Left lobe of liver (tissue), 2 donors: ENCODE measurements at places on chromosomes 3 and 15. TPM values are rescaled to one million over a fixed set of nuclear protein-coding genes. Genes with fewer than 3 reads are reported as not detected.

The TMEM266 gene
- total RNA-seq: not detected

The VEPH1 gene
- 0.58 TPM for total RNA-seq

The BCHE gene
- total RNA-seq: 38.3 TPM

The UTS2B gene
- total RNA-seq: 0.15 TPM

The SI gene
- not detected for total RNA-seq

The HACL1 gene
- total RNA-seq: 45.2 TPM

The A4GNT gene
- not detected for total RNA-seq

The NUSAP1 gene
- 3.3 TPM for total RNA-seq

The CNTN6 gene
- total RNA-seq: not detected

The IL12A gene
- total RNA-seq: not detected

The PLA2G4D gene
- total RNA-seq: not detected

The CEP70 gene
- total RNA-seq: 23.8 TPM

The ZNF80 gene
- not detected for total RNA-seq

The CCDC54 gene
- not detected for total RNA-seq

The HCN4 gene
- not detected for total RNA-seq

The OR5K2 gene
- total RNA-seq: not detected
